Common myeloid progenitor, CD34-positive (primary cell): ENCODE measurements at places on chromosomes 1 and 21.

DNA sequence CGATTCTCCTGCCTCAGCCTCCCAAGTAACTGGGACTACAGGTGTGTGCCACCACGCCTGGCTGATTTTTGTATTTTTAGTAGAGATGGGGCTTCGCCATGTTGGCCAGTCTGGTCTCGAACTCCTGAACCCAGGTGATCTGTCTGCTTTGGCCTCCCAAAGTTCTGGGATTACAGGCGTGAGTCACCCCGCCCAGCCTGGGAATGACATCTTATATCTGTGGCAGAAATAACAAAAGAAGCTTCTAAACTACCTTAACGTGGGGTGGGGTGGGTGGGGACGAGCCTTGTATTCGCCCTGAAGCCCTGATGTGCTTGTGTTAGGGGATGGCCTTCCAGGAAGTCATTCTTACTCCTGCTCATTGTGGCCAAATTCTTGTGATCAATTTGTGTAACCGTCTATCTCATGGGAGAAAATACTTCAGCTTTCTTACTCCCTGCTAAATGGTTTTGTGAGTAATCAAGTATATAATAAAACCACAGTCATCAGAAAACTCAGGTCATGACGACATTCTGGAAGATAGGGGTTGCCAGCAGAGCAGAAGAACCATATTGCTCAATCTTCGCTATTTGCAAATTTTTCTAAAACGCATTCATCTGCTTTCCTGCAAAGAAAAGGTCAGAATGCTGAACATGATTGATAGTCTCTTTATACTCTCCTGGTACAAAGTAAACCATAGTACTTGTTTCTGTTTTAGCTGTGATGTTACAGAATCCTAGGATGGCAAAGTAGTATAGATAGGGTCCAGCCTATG, 63.2 kb downstream of the DIRAS3 start:
- H3K27me3 ChIP-seq: no peaks in the 10 kb centered on the region
- no peak overlapping the region for H3K4me3 ChIP-seq
- no peaks in the 10 kb centered on the region for H3K4me1 ChIP-seq
- H3K27ac ChIP-seq: no peak overlapping the region
- no peaks in the 10 kb centered on the region for H3K36me3 ChIP-seq
- no peak for DNase-seq

GRCh38 chr1:61506944-61507500, 217.9 kb downstream of the TM2D1 start:
- H3K27me3 ChIP-seq: no peaks in the 10 kb centered on the region
- H3K4me3 ChIP-seq: no peak overlapping the region
- DNase-seq: no peak
- no peaks in the 10 kb centered on the region for H3K4me1 ChIP-seq
- no peaks in the 10 kb centered on the region for H3K36me3 ChIP-seq
- H3K27ac ChIP-seq: no peak overlapping the region

DNA sequence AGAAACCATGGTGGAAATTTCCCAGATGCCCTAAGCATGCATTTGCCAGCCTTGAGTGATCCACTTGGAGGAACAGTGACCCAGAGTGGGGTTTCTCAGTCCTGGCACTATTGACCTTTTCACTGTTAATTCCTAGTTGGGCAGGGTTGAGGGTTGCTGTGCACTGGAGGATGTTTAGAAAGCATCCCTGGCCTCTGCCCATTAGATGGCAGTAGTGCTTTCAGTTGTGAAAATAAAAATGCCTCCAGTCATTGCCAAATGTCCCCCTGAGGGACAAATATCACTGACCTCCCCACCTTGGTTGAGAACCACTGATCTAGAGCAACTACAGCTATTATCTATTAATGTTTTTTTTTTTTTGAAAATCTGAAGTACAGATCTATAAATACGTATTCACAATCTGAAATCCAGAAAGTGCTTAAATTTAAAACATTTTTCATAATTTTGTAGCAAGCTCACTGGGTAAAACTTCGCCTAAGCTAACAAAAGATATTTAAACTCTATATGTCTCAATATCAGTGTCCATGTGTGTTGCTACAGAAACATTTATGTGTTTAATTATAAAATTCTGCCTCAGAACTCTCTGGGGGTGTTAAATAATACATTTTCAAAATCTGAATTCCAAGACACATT, 27.3 kb downstream of the F3 start:
- no peak overlapping the region for H3K4me3 ChIP-seq
- DNase-seq: peak; percentile 49

GRCh38 chr1:84365225-84366221, 32.8 kb upstream of the DNASE2B start:
- H3K4me1 ChIP-seq: no peaks in the 10 kb centered on the region
- peak; percentile 60 for DNase-seq
- H3K36me3 ChIP-seq: no peaks in the 10 kb centered on the region
- no peak overlapping the region for H3K27ac ChIP-seq
- no peak overlapping the region for H3K4me3 ChIP-seq

GRCh38 chr1:5891736-5892135, 100.5 kb downstream of the NPHP4 start:
- no peak overlapping the region for H3K4me3 ChIP-seq
- H3K4me1 ChIP-seq: no peaks in the 10 kb centered on the region
- H3K27ac ChIP-seq: no peak overlapping the region

GRCh38 chr21:42219606-42220137, 732 bp downstream of the ABCG1 start:
- H3K27me3 ChIP-seq: no peaks in the 10 kb centered on the region
- H3K4me1 ChIP-seq: peaks cover 37% of the 10 kb centered on the region
- H3K36me3 ChIP-seq: peaks cover 2% of the 10 kb centered on the region
- DNase-seq: peak; percentile 70

- no peak overlapping the region for H3K27ac ChIP-seq
- H3K4me1 ChIP-seq: peaks cover 14% of the 10 kb centered on the region
- DNase-seq: no peak
- H3K4me3 ChIP-seq: no peak overlapping the region
- no peaks in the 10 kb centered on the region for H3K27me3 ChIP-seq
- H3K36me3 ChIP-seq: no peaks in the 10 kb centered on the region
Observed at GRCh38 chr1:162371611-162372010, 5.0 kb downstream of the SPATA46 start.

GRCh38 chr21:23951251-23951650, 1656.0 kb downstream of the MRPL39 start:
- H3K27ac ChIP-seq: no peak overlapping the region
- peaks cover 19% of the 10 kb centered on the region for H3K4me1 ChIP-seq
- no peak overlapping the region for H3K4me3 ChIP-seq
- H3K27me3 ChIP-seq: no peaks in the 10 kb centered on the region
- DNase-seq: no peak

- no peak overlapping the region for H3K4me3 ChIP-seq
- H3K4me1 ChIP-seq: no peaks in the 10 kb centered on the region
- peaks cover 13% of the 10 kb centered on the region for H3K36me3 ChIP-seq
- H3K27ac ChIP-seq: no peak overlapping the region
Observed at GRCh38 chr1:39522661-39523567, 31.5 kb downstream of the BMP8A start.

GRCh38 chr1:162446946-162447345, 35.0 kb upstream of the SH2D1B start:
- no peak for DNase-seq
- no peak overlapping the region for H3K27ac ChIP-seq
- no peaks in the 10 kb centered on the region for H3K4me1 ChIP-seq
- H3K27me3 ChIP-seq: no peaks in the 10 kb centered on the region
- no peak overlapping the region for H3K4me3 ChIP-seq
